Brain microvascular endothelial cell (primary cell): ENCODE measurements at places on chromosomes 12 and 14.

DNA sequence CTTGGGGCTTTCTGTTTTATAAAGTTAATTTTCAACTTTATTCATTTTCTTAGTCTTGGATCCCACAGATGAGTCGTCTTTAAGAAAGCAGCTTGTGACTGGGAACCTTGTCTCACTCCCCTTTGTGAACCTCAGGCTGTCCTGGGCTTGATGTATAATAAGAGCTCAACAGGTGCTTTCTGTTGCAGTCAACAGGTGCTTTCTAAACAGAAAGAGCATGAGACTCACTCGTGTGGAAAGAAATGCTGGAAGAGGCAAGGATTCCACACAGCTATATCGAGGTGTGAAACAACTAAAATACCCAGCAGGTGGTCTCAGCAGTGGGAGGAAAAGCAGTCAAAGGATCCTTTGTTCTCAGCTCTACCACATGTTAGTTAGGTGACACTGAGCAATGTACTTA is 398.9 kb downstream of the EGLN3 start:
- DNase-seq, result no peak

DNA sequence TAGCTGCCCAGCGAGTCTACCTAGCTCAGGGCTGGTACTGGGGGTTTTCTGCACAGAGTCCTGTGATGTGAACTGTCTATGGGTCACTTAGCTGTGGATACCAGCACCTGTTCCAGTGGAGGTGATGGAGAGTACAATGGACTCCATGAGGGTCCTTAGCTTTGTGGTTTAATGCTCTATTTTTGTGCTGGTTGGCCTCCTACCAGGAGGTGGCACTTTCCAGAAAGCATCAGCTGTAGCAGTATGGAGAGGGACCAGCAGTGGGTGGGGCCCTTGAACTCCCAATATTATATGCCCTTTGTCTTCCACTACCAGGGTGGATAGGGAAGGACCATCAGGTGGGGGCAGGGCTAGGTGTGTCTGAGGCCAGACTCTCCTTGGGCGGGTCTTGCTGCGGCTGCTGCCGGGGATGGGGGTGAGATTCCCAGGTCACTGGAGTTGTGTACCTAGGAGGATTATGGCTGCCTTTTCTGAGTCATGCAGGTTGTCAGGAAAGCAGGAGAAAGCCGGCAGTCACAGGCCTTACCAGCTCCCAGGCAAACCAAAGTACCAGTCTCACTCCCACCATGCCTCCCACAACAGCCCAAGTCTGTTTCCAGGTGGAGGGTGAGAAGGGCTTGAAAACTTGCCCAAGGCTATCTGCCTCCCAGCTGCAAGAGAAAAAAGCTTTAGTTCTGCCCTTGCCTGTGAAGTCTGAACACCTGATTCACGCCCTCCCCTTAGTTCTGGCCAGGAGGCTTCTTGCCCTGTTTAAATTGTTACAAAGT is 163.0 kb upstream of the NUDT4 start:
- DNase-seq, result no peak

DNA sequence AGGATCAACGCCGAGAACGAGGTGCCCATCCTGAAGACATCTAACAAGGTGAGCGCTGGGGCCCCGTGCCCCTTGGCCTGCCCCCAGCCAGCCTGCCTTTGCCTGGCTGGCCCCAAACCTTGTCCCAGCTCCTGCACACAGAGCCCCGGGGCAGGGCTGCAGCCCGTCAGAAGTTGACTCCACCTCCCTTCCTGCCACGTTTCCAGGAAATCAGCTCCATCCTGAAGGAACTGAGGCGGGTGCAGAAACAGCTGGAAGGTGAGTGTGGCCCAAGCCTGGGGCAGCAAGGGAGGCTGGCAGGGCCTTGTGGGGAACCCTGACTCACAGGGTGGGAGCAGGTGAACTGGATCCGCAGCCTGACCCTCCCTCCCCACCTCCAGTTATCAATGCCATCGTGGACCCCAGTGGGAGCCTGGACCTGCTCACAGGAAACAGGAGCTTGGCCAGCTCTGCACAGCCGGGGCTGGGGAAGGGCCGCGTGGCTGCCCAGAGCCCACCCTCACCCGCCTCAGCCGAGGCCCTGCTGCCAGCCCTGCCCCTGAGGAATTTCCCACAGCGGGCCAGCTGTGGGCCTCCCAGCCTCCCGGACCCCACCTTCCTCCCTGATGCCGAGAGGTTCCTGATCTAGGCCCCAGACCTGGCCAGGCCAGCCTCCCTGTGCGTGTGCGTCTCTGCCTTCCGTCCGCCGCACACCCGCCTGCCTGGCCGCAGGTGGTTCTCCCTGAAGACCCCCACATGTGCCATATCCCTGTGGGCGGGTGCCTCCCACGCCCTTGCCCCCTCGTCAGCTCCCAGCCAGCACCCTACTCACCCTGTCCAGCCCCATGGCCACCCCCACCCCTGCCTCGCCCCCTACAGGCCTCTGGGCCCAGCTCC is 29.5 kb downstream of the CEP170B start:
- DNase-seq, result no peak

DNA sequence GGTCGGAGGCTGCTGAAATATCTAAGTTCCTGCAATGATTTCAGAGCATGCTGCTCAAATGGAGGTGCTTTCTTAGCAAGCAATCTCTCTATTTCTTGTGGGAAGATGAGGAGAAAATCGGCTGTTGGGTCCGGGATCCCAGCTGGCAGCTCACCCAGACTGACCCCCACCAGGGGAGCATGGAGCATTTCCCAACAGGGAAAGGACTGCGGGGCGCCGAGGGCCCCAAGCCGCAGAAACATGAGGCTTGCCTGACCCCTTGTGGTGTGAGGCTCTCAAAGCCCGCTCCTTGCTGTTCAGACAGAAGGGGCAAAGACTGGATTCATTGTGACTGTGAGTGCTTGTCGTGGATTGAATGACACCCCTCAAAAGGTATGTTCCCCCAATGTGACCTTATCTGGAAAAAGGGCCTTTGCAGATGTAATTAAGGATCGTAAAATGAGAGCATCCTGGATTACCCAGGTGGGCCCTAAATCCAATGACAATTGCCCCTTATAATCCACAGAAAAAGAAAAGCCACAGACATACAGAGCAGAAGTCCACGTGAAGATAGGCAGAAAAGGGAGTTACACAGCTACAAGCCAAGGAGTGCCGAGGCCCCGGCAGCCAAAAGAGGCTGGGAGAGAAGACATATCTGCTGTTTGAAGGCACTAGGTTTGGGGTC is 116.3 kb upstream of the VASH1 start:
- peak; percentile 18 for DNase-seq

DNA sequence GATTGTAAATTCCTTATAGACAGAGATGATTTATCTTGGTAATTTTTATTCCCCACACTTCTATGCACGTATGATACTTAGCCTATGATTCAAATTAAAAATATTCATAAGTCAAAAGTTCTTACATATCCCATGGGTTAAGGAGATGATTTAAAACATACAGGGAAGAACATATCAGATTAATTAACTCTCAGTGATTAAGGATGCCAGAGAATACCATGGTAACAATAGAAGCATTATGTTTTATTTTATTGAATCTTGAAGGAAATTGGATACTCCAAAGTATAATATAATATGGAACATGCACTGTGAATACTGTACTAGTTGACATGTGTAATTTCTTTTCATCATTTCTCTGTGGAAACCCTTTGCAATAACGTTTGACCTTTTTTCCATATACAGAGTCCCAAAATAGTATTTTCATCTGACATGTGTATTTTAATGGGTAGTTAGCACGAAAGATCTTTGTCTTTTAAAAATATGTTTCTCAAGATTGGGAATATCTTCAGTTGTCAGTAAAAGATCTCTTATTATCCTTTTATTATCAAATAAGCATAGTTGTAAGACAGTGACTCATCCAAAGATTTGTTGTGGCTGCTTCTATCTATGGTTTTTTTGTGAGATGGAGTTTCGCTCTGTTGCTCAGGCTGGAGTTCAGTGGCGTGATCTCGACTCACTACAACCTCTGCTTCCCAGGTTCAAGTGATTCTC is 166.7 kb downstream of the RAD51B start:
- DNase-seq, result peak; percentile 87

DNA sequence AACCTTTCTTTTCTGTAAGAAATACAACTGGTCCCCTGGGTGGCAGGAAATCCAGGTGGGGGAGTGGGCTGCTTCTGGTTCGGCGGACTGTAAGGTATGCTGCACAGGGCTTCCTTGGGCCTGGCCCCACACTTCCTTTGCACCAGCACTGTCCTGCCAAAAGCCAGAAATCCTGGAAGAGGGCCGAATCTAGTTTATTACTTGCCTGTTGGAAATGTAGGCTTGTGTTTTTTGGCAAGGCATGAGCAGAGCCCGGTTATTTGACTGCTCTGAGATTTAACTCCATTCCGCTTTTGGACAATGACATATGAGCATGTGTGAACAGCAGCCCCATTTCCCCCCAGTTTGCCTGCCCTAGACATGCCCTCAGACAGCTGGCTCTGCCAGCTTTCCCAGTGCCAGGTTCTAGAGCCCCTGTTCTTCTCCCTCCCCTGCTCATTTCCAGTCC is 86.6 kb downstream of the BORCS5 start:
- DNase-seq, result no peak

DNA sequence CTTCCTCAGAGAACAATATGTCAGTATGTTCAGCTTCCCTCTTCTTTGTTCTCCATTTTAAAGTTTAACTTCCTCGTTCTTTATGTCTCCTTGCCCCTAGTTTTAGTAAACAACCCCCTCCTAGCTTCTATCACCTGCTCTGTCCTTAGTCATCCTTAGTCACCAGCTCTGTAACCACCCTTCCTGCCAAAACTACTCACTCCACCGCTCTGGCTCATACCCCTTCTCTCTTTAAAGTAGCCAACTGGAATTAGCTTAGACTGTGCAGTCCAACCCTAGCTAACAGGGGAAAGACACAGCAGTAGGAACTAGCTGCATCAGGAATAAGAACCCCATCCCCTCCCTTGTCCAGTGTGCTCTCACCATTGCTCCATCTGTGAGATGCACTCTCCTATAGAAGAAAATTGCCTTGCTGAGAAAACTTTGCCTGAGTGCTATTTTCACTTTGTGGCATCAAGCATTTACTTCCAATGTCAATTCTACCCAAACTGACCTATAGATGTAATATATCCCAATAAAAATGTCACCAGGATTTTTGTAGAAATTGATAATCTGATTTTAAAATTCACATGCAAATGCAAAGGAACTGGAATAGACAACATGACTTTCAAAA is 603.2 kb downstream of the C12orf50 start:
- DNase-seq, result no peak

GRCh38 chr12:132329036-132329719 is at the start of gene GALNT9:
TSS of gene GALNT9 (minus strand) at chr12:132329589. CDS start at chr12:132329203, 386 bp downstream.
- DNase-seq, result no peak

- DNase-seq, result no peak
These were observed 14.4 kb downstream of the EPS8 start for GRCh38 chr12:15774819-15775218.

DNA sequence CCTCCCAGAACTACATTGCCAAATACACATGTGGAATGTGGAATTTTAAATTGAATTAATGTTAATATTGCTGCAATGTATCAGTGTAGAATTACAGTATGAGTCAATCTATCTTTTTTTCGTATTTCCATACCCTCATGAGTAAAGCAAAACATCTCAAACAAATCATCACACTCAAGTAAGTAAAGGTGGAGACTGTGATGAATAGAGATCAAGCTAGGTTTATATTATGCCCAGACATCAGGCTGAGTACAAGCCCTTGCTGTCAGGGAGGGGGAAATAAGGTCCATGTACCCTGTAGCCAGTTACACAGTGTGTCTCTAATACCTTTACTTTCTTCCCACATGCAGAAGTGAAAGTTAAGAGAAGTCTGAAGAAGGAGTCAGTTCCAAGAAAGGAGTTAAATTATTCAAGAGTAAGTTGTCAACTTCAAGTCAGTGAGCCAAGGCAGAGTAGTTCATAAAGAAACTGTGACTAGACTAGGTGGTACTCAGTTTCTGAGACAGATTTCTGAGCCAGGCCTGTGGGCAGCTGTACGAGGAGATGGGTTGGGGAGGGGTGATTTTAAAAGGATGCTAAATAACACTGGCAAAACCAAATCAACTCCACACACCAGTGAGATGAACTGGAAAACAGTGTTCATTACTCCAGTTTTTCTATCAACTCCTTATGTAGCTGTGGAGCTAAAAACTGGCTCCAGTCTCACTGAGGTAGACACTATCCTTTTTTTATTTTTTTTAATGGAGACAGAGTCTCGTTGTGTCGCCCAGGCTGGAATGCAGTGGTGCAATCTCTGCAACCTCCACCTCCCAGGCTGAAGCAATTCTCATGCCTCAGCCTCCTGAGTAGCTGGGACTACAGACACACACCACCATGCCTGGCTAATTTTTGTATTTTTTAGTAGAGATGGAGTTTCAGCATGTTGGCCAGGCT is 23.8 kb upstream of the STK38L start:
- no peak for DNase-seq

DNA sequence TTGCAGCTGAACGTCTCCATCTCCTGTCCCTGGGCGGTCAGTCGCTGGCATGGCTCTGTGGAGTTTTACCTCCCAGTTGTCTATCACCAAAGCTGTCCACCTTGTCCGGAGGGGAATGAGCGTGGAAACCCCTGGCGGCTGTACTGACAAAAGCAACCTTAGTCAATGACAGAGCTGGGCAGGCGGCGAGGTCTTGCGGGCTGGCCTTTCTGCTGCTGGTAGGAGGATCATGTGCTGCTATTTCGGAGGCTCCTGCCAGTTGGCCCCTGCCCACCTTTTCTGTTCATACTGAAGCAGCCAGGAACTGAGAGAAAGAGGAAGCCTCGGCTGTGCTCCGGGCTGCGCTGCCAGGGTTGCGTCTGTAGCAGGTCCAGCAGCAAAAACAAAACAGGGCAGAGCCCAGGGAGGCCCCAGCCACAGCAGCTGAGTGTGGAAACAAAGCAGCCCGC is 57.7 kb downstream of the HMGA2 start:
- no peak for DNase-seq
